ENCODE measurements at places on chromosomes 6 and 20.

DNA sequence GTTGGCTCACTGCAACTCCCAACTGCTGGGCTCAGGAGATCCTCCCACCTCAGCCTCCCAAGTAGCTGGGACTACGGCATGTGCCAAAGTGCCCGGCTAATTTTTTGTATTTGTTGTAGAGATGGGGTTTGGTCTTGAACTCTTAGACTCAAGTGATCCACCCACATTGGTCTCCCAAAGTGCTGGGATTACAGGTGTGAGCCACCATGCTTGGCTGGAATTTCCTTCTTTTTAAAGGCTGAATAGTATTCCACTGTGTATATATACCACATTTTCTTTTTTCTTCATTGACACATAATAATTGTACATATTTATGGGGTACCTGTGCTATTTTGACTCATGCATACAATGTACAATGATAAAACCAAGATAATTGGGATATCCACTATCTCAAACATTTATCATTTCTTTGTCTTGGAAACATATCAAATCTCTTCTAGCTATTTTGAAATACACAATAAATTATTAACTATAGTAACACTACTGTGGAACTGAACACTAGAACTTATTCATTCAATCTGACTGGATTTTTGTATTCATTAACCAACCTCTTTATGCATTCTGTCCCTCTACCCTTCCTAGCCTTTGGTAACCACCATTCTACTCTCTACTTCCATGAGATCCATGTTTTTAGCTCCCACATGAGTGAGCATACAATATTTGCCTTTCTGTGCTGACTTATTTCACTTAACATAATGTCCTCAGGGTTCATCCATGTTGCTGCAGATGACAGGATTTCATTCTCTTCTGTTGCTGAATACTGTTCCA lies 7.8 kb downstream of the MDC1 start:
- DNase-seq, result no peak

- DNase-seq, result no peak
These were observed 52.8 kb upstream of the VSTM2L start for GRCh38 chr20:37850036-37850592.

DNA sequence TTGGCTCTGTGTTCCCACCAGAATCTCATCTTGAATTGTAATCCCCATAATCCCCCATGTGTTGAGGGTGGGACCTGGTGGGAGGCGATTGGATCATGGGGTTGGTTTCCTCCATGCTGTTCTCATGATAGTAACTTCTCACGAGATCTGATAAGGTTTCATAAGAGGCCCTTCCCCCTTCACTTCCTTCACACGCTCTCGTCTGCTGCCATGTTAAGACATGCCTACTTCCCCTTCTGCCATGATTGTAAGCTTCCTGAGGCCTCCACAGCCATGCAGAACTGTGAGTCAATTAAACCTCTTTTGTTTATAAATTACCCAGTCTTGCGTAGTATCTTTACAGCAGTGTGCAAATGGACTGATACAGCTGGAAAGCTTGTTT lies 90.0 kb downstream of the ELOVL5 start:
- DNase-seq, result no peak

- no peak for DNase-seq
These were observed 756 bp downstream of the MOXD1 start for GRCh38 chr6:132400555-132400882.

GRCh38 chr20:64159286-64159680 lies 5.0 kb upstream of the MYT1 start:
- DNase-seq, result no peak

GRCh38 chr6:28816339-28816908 lies 107.4 kb downstream of the TRIM27 start:
- no peak for DNase-seq

DNA sequence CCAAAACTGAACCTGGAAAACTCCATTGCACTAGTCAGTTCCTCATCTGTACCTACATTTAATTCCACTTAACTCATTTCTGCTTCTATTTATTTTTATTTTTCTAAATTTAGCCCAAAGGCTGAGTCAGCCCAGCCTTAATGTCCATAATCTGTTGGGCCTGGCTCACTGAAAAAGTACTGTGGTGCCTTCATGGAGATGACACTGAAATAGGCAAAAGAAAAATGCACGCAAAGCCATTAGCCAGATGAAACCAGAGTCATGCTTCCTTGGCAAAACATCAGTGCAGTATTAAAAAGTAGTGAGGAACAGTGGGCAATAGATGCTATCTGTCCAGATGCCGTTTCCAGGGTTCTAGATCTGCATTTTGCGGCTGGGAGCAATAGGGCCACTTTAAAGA lies 14.7 kb upstream of the PLCB4 start:
- no peak for DNase-seq

GRCh38 chr6:108156180-108156937 lies 9.5 kb upstream of the NR2E1 start:
- DNase-seq, result no peak

GRCh38 chr6:38573801-38574395 lies 65.8 kb downstream of the BTBD9 start:
- no peak for DNase-seq

- DNase-seq, result no peak
These were observed 1.1 kb downstream of the PERP start for GRCh38 chr6:138105880-138106664.

- no peak for DNase-seq
These were observed 76.1 kb upstream of the GPR6 start for GRCh38 chr6:109901976-109902375.

DNA sequence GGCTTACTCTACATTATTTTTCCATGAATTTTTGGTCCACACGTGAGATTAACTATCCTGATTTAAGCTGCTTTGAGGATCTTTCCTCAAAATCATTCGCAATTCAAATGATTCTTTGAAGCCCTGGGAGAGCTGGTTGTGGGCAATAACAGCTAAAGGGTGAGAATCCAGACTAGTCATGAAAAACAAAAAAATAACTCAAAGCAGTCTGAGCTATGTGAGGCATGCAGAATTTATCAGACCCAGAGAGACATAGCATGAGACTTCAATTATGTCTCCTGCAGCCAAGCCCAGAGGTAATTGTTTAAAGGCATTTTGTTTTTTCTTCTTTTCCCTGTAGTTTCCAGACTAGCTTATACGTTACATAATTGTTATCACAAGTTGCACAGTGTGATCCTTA lies 517.3 kb upstream of the PTCHD4 start:
- no peak for DNase-seq

DNA sequence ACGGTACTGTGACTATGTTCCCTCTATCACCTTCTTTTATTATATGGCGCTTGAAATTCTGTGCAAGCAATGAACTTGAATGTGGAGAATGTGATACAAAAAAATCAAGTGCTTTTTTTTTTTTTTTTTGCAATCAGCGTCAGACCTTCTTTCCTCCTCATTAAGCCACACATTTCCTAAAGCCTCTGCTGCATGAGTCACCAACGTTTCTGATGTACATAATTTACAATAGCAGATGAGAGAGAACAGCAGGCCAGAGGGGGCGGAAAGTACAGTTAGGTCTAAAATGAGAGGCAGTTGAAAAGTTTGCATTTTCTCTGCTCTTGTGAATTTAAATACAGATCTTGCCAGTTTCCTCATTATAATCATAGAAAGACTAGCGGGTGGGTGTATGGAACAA lies 114.6 kb upstream of the RIPOR2 start:
- DNase-seq, result peak; percentile 39

- no peak for DNase-seq
These were observed 112.2 kb downstream of the INSM1 start for GRCh38 chr20:20480126-20480525.

DNA sequence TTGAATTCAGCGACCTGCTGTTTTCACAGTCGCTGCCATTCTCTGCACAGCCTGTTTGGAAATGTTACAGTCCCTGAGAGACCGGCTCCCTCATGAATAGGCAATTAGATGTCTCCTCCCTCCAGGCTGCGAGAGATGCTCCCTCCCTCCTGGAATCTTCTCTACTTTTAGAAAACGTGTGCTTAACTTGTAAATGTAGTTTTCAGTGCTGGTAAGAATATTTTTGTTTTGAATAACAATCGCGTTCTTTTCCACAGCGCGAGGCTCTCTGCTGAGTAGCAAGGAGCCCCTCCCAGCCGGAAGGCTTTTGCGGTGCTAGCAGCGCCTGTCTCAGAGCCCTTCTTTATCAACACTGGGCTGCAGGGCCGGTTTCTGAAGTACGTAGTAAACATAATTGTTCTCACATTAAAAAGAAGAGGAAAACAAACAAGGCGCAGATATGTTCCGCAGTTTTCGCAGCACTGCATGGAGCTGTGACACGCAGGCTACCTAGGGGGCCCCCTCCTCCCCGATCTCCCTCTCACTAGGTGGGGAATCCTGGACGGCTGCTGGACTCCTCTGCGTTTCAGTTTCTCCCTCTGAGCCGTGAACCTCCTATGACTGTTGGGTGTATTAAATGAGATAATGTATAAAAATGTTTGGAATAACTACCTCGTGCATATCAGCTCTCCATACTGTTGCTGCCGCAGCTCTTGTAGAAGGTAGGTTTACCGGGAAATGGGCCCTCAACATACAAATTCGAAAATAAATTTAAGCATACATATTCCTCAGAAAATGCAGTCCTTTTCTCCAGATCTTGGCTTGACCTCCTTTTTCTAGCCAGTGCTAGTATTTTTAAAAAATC lies 79.0 kb upstream of the SPACA1 start:
- DNase-seq, result no peak

- DNase-seq, result no peak
These were observed 40.9 kb downstream of the CDH22 start for GRCh38 chr20:46267108-46268105.

DNA sequence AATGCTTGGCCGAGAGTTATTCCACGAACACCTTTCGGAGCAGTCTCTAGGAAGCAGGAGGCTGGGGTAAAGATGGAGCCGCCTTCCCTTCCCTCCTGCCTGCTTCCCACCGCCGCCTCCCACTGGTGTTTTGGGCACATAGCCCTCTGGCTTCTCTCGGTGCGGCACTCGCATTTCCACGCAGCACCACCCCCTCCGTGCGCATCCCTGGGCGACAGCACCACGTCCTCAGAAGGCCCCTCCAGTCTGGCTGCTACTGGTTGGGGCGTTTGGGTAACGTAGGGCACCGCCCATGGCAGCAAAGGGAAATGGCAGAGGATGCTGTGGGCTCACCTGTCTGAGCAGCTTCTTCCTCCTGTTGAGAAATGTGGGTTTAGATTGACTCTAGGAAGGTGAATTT lies 2.4 kb downstream of the COL20A1 start:
- no peak for DNase-seq

- no peak for DNase-seq
These were observed 13.0 kb downstream of the SLC2A4RG start for GRCh38 chr20:63752411-63753101.

DNA sequence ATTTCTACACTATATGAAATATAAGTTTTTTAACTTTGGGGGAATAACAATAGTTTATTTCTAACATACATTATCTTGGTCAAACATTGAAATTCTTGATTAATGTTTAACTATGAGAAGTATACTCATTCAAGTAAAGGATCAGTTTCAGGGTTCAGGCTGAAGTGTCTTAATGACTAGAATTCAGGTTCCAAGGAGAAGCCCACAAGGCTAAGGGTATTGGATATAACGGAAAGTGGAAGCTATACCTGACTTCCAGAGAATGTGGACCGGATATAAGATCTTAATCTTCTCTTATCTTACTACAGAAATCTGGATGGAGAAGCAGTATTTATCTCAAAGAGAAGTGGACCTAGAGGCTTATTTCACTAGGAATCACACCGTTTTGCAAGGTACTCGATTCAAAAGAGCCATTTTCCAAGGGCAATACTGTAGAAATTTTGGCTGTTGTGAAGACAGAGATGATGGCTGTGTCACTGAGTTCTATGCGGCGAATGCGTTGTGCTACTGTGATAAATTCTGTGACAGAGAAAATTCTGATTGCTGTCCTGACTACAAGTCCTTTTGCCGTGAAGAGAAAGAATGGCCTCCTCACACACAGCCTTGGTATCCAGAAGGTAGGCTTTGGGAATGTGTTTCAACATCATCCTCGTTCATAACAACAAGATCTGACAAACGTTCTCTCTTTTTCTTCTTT lies at the start of gene TINAG:
TSS of gene TINAG (plus strand) at position 153 of the 697 bp plus-strand sequence. CDS start at position 263, 110 bp downstream.
- no peak for DNase-seq

DNA sequence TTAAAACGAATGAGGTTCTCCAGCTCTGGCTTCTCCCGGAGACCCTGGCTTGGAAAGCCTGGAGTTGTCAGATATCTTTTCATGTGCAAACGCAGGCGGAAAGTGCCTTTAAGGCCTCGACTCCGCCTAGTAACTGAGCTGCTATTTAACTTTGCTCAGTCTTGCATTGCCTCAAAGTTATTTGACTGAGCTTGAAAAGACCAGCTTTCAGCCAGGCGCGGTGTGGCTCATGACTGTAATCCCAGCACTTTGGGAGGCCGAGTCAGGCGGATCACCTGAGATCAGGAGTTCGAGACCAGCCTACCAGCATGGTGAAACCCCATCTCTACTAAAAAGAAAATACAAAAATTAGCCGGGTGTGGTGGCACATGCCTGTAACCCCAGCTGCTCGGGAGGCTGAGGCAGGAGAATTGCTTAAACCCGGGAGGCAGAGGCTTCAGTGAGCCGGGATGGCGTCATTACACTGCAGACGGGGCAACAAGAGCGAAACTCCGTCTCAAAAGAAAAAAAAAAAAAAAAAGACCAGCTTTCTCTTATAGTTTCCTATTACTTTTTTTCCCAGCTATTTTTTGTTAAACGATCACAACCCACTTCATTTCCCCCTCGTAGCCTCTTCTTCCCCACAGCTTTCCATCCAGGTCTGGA lies 1.9 kb downstream of the GCNT2 start:
- no peak for DNase-seq

DNA sequence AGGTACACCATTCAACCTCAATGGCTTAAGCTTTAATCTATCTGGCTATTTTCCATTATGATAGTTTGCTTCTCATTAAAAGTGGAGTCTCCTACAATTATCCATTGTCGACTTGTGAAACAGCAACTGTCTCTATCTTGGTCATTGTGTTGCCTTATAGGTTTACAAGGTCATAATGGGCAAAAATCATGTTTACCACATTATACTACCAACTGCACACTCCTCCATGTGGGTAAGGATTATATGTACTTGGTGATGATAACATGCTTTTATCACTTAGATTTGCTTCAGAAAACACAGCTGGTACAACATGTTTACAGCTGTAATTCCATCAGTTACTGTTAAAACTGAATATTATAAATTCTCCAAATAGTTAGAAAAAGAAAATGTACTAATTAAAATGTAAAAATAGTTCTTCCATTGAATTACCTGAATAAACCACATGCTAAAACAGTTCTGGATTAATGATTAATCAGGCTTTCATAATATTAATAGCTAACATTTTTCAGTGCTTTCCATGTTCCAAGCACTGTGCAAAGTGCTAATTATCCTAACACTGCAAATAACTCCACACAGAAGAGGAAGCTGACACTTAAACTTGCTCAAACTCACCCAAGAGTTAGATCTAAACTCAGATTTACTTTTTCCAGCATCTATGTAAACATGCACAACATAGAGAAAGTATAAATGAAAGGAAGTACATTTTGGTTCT lies 96.7 kb downstream of the OGFRL1 start:
- no peak for DNase-seq
